ENCODE measurements at places on chromosomes 16 and 17.

DNA sequence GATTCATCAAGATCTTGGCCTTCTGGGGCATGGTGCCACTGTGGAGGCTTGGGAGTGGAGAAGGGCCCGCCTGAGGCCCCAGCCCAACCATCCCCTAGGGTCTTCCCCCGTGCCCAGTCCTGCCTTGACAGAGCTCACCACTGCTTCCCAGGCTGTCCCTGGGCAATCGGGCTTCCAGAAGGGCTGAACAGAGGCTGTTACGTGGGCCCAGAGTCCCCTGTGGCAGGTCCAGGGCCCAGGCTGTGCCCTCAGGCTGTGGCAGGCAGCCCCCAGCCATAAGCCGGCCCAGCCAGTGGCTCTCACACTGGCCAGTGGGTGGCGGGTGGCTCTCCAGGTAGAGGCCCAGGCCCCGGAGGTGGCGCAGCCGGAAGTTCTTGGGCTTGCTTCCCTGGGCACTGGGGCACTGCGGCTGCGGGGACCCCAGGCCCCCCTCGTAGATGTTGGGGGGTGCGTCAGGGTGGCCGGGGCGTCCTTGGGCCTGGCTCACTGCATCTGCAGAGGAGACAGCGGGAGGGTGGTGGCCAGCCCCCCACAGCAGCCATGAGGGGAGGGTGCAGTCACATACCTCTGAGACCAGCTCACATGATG lies 809 bp downstream of the C16orf90 start:
- no peak for DNase-seq

DNA sequence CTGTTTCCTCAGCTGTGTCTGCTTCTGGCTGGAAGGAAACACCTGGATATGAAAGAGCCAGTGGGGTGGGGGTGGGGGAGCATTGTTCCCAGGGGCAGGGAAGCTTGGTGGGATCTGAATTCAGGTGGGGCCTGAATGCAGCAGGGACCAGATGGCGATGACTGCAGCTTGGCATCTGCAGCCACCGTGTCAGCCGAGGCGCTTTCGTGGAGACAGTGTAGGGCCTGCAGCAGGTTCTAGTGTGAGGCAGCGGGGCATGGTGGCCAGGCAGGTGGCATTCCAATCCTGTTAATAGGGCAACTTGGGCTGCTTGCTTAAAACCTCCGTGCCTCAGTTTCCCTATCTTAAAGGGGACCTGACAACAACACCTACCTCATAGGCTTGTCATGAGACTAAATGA lies 1.7 kb downstream of the PIK3R6 start:
- no peak for DNase-seq

DNA sequence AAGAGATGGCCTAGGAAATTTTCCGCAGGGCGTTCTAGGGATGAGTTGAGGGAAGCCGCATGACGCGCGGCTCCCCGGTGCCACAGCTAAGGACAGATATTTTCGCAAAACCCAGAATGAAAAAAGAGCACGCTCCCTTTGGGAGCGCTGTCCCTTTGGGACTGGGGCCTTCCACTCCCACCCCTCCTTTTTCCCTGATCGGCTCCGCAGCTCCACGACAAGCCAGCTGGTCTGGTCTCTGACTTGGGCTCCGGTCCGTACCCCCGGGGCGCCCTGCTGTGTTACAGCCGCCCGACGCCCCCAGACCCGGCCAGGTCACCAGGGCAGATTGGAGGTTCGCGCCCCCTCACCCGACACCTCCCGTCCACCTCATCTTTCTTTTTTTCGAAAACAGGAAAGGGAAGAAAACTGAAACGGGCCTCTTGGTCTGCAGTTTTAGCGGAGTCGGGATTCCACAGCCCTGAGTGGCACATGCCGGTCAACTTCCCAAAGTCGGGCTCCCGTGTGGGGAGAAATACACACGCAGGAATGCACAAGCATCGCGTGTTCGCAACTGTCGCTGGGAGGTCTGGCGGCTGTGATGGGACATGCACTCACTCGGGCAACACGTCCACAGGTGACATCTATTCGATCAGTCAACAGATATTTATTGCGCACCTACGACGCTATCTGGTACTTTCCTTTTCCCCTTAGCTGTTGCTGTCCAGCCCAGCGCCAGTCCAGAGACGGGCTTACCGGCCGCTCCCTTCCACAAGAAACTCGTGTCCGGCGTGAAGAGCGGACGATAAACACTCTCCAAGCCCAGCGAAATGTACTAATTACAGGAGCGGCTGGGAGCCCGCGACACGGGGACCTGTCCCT lies 3.9 kb upstream of the SOX9 start:
- DNase-seq, result no peak

GRCh38 chr16:56547949-56548567 lies 16.8 kb upstream of the MT4 start:
- DNase-seq, result no peak

DNA sequence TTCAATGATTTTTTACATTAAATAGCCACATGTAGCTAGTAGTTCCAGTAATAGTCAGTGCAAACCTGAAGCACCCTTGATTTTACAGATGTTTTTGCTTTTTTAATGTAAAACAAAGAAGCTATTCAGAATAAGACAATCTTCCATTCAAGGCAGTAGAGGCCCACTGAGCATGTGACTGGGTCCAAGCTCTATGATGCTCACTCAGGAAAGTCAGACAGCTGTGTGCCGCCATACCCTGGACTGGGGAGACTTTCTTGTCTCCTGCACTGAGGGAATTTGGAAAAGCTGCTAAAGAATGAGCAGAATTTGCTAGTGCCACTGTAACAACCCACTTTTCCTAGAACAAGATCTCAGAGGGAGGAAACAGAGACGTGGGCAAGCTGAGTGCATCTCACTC lies 11.5 kb downstream of the CENPN start:
- no peak for DNase-seq

GRCh38 chr16:71373073-71373472 lies 14.6 kb downstream of the CALB2 start:
- no peak for DNase-seq

DNA sequence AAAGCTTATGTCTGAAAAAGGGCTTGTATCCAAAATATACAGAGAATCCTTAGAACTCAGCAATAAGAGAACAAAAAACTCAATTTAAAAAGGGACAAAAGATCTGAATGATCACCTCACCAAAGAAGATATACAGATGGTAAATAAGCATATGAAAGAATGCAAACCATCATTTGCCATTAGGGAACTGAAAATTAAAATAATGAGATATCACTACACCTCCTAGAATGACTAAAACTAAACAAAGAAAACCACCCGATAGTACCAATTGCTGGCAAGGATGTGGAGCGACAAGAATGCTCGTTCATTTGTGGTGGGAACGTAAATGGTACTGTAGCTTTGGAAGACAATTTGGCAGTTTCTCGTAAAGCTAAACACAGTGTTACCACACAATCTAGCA lies 66.9 kb upstream of the MPHOSPH6 start:
- DNase-seq, result no peak

DNA sequence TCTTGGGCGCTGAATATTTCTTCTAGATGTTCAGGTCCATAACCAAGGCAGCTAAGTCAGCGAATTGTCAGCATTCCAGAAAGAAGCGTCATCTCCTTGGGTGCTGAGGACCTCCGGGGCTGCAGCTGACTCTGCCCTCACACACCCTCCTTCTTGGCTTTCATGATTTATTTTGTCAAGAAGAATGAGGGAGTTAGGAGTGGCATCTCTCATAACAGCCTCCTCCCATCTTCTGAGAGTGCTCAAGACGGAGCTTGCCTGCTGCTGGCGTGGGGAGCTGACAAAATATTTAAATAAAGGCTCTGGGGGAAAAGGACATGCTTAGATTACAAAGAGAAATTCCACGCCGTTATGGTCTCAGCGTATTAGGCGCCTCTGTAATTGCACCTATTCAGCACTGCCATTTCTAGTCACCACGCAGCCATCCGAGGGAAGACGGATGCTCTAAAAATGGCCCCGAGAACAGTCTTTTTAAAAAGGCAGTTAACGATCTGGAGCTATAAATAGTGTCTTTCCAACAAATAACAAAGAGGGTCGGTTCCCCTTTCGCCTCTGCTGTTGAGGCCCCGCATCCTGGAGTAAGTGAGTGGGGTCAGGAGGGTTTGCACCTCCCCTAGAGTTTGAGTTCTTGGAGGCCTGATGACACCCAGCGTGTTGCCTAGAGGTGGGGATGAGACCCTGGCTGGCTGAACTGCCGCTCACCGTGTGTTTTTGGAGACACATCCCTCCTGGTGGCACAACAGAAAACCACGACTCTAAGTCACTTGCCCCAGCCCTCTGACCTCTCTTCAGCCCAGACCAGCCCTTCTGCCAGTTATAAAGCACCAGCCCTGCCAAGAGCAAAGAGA lies 187.0 kb downstream of the CCDC182 start:
- DNase-seq, result no peak

GRCh38 chr17:80861892-80862291 lies 129.7 kb upstream of the CHMP6 start:
- no peak for DNase-seq

GRCh38 chr16:2598723-2599122 lies 60.9 kb downstream of the PDPK1 start:
- DNase-seq, result no peak

- DNase-seq, result no peak
Observed at GRCh38 chr17:78041386-78042179, 83.1 kb downstream of the TNRC6C start.

- no peak for DNase-seq
Observed at GRCh38 chr16:56198006-56198754, 6.9 kb downstream of the GNAO1 start.

DNA sequence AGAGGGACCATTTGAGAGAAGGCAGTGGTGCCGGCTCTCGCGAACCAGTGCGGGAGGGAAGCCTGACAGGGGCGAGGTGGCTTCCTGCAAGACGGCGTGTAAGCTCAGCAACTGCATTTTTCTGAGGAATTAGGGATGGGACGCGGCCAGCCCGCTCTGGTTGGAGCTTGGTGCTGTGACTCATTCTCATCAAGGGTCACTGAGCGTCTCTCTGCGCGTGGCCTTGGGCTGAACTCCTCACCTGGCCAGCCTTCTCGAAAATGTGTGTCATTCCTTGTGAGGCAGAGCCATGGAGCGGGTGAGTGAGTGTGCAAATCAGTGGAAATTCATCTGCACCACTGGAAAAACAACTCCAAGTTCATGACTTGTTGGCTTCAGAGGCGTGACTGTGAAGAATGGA lies 52.8 kb downstream of the NTN1 start:
- DNase-seq, result no peak

DNA sequence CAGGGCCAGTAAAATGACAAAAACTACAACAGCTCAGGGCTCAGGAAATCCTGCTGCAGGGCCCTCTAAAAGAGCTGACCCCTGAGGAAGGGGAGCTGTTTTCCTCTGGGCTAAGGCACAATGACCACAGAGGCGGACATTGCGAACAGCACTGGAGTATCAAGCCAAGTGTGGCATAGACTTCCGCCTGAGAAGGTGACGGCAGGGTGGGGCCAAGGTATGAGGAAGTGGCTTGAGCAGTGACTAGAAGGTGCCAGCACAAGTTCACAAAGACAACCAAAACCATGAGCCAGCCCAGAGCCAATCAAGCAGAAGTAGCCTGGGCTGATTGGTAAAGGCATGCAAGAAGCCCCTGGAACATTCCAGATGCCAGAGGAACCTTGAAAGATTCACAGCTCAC lies 13.9 kb downstream of the ERN2 start:
- no peak for DNase-seq

DNA sequence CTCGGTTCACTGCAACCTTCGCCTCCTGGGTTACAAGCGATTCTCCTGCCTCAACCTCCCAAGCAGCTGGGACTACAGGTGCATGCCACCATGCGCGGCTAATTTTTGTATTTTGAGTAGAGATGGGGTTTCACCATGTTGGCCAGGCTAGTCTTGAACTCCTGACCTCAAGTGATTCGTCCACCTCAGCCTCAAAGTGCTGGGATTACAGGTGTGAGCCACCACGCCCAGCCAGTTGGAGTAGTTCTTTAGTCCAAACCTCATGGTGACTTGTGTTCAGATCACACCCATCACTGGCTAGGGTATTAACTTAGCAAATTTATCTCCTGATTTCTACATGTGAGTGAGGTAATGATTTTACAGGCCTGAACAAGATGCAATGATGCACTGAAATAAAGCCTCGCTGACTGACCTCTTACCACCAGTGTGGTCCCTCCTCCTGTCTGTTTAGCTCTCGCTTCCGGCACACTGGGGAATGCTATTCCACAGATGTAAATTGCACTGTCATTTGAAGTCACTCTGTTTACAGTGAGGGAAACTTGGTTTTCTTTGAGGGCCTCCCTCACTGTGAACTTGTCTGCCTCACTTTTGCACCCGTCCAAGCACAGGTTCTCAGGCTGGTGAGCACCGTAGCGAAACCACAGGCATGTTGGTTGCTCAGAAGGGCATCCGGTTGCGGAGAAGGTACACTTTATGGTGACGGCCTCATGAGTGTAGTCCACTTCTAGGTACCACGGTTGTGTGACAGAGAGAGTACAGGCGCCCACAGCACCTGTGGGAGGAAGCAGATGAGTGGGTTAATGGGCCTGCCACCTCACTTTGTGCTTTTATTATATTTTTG lies 5.5 kb downstream of the IGSF6 start:
- DNase-seq, result peak; percentile 41

DNA sequence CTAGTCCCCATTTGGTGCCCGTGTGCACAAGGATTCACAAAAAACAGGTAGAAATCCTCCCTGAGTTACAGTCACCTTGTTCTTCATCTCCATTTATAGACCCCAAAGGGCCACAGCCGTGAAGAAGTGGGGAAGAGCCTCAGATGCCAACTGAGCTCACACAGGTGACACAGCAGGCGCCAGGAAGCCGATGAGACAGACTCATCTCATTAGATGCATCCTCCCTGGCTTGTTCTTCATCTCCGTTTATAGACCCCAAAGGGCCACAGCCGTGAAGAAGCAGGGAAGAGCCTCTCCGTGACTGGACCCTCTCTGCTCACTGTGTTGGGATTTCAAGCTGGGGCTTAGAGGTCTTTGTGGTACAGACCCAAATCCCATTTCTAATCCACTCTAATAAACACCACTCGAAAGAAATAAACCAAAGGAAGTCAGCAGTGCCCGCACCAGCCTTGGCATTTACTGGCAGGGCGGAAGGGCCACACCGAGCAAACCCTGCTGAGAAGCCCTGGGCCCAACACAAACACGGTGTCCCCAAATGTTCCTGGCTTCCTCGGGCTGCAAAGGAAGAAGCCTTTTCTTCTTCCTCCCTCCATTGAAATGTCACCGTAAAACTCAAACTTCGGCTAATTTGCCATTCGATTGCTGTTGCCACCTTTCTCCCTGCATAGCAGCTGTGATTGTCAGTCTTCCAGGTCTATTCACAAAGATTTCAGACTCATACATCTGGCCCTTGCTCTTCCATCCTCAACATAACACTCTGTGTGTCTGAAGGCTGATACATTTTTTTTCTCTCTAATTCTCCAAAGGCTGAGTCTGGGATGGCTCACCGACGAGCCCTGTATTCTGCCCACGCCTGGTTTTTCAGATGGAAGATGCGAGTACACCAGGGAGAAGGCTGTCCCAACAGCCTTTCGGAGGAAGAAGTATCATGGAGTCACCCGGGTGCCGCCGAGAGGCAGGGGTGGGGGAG lies 44.9 kb upstream of the DOC2B start:
- DNase-seq, result no peak

All from stimulated activated CD8-positive, alpha-beta memory T cell treated with anti-CD3 and anti-CD28 coated beads, Interleukin-4, amount 100 ng/mL, for 1 hour (primary cell).